ENCODE measurements at places on chromosomes 4 and X. TPM values are rescaled to one million over a fixed set of nuclear protein-coding genes. Genes with fewer than 3 reads are reported as not detected.

The KLKB1 gene
- total RNA-seq, result 1.1 TPM

The SYNPO2 gene
- total RNA-seq, result 144 TPM

The TMEM47 gene
- total RNA-seq, result 75.0 TPM

The SLIT2 gene
- 22.9 TPM for total RNA-seq

The HPF1 gene
- total RNA-seq, result 31.8 TPM

The RPA4 gene
- total RNA-seq, result not detected

The MAB21L2 gene
- total RNA-seq, result not detected

The ADH1A gene
- not detected for total RNA-seq

The ADH1B gene
- 703 TPM for total RNA-seq

- DNase-seq, result no peak
- no peak overlapping the region for H3K27ac ChIP-seq
- H3K4me1 ChIP-seq, result no peaks in the 10 kb centered on the region
- no peak overlapping the region for H3K4me3 ChIP-seq
- no peaks in the 10 kb centered on the region for H3K27me3 ChIP-seq
Measured at GRCh38 chr4:47915378-47915777, 995 bp upstream of the NFXL1 start.

- H3K27me3 ChIP-seq, result no peaks in the 10 kb centered on the region
- H3K4me3 ChIP-seq, result no peak overlapping the region
- DNase-seq, result no peak
Measured at GRCh38 chrX:13955095-13955647, 74.5 kb downstream of the GEMIN8 start.

DNA sequence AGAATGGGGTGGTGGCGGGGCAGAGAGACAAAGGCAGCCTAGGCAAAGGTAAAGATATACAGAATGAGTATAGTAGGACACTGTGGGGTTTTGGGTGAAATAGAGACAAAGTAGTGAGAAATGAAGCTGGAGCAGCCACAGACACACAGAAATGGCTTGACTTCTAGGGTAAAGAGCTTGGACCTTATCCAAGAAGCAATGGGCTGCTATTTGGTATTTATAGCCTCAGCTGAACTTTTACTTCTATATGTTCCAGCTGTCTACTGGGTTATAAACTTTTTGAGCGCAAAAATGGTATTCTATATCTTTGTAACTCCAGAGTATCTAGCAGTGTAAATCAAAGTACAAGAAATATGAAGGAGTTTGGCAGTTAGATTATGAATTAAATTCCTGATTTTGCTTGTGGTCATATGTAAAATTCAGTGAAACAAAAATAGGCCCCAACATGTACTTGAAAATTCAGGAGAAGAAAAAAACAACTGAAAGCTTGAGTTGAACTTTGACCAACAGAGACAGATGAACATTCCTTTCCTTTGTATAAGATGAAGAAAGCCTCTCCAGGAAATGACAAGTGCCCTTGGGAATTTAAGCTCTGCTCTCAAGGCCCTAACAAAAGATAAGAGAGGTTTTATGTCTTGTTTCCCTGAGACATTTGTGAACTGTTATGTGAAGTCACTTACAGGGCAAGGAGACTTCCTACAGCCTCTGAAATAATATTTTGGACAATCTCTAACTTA is 354.1 kb downstream of the CHIC1 start:
- no peak for DNase-seq
- no peaks in the 10 kb centered on the region for H3K4me1 ChIP-seq
- H3K4me3 ChIP-seq, result no peak overlapping the region
- H3K36me3 ChIP-seq, result no peaks in the 10 kb centered on the region
- H3K27ac ChIP-seq, result no peak overlapping the region

GRCh38 chr4:166012129-166013030 is 139.3 kb downstream of the TLL1 start:
- no peaks in the 10 kb centered on the region for H3K4me1 ChIP-seq
- H3K4me3 ChIP-seq, result no peak overlapping the region
- no peaks in the 10 kb centered on the region for H3K36me3 ChIP-seq
- no peak for DNase-seq

- H3K4me3 ChIP-seq, result no peak overlapping the region
- peak overlapping the region; percentile 82 for H3K27ac ChIP-seq
- H3K27me3 ChIP-seq, result no peaks in the 10 kb centered on the region
- DNase-seq, result no peak
Measured at GRCh38 chr4:140309124-140309870, 64.1 kb upstream of the SCOC start.

DNA sequence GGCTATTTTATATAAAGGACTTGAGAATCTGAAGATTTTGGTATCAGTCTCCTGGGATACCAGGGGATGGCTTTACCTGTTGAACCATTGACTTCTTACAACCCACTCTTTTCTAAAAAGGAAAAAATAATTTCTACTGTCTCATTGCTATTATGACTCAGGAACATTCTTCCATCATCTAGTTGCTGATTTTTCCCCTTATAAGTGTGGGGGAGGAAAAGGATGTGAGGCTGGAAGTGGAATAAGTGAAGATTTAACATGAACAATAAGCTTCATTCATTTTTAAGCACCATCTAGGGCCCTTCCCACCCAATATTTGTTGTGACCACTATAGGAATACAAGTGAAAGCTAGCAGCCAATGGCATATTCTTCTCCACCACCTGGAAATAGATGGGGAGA is 10.6 kb upstream of the MND1 start:
- no peaks in the 10 kb centered on the region for H3K36me3 ChIP-seq
- no peaks in the 10 kb centered on the region for H3K4me1 ChIP-seq
- no peak for DNase-seq

DNA sequence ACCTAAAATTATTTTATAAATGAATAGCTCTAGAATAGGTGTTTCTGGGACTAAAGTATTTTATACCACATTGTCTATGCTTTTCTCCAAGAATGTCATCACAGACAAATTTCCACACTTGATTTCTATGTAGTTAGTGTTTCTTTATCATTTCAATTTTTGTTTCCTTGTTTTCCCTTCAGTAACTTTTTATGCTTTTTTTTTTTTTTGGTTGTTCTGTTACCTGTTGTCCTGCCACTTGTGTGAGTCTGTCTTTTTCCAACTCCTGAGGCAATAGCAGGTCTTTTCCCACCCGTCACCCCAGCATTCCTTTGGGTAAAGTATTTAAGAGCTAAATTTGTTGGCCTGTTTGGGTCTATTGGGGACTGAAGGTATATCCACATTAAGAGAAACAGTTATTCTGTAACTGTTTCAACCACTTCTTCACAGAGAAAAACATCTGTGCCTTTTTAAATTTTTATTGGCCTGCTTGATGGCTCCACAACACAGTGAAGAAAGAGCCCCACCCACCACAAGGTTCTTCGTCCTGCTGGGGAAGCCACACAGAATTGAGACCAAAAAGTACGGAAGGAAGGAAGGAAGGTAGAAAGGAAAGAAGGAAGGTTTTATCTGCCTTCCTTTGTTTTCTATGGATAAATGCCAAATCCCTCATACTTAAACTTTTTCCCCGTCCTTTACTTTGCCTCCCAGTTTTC is 17.7 kb upstream of the GPC3 start:
- H3K27ac ChIP-seq, result peak overlapping the region; percentile 40
- no peak overlapping the region for H3K4me3 ChIP-seq
- H3K27me3 ChIP-seq, result no peaks in the 10 kb centered on the region
- no peak for DNase-seq
- H3K4me1 ChIP-seq, result no peaks in the 10 kb centered on the region

DNA sequence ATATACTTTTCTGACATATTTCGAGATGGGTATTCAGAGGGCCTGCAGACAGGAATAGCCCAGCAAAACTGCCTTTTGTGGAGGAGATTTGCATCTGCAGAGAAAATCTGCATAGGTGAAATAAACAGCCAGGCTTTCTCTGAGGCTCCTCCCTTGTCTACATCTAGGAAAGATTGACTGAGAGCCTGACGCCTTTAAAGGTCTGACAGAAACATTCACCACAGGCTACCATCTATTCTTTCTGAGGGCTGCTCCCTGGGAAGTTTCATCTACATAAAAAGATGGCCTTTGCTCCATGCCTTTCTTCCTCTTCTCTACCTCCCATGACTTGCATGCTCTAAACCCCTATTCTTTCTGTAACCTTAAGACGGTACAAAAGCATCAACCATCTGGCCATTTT is 55.0 kb upstream of the AP1S2 start:
- H3K27me3 ChIP-seq, result no peaks in the 10 kb centered on the region
- H3K27ac ChIP-seq, result no peak overlapping the region
- no peaks in the 10 kb centered on the region for H3K4me1 ChIP-seq
- no peak overlapping the region for H3K4me3 ChIP-seq
- DNase-seq, result no peak

GRCh38 chr4:159216834-159217233 is 114.0 kb downstream of the RAPGEF2 start:
- no peaks in the 10 kb centered on the region for H3K36me3 ChIP-seq
- no peaks in the 10 kb centered on the region for H3K4me1 ChIP-seq
- no peak overlapping the region for H3K27ac ChIP-seq
- H3K27me3 ChIP-seq, result no peaks in the 10 kb centered on the region
- H3K4me3 ChIP-seq, result no peak overlapping the region
- no peak for DNase-seq

DNA sequence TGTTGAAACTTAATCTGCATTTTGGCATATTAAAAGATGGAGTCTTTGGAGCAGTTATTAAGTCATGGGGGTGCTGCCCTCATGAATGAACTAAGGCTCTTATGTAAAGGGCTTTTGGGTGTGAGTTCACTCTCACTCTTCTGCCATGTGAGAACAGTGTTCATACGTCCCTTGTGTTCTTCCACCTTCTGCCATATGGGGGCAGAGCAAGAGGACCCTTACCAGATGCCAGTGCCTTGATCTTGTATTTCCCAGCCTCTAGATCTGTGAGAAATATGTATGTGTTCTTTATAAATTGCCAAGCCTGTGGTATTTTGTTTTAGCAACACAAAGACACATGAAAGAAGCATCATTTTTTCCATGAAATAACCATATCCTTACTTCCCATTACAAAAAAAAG is 213.9 kb downstream of the SPOCK3 start:
- H3K4me1 ChIP-seq, result no peaks in the 10 kb centered on the region
- no peaks in the 10 kb centered on the region for H3K36me3 ChIP-seq
- H3K27ac ChIP-seq, result no peak overlapping the region
- H3K27me3 ChIP-seq, result no peaks in the 10 kb centered on the region

DNA sequence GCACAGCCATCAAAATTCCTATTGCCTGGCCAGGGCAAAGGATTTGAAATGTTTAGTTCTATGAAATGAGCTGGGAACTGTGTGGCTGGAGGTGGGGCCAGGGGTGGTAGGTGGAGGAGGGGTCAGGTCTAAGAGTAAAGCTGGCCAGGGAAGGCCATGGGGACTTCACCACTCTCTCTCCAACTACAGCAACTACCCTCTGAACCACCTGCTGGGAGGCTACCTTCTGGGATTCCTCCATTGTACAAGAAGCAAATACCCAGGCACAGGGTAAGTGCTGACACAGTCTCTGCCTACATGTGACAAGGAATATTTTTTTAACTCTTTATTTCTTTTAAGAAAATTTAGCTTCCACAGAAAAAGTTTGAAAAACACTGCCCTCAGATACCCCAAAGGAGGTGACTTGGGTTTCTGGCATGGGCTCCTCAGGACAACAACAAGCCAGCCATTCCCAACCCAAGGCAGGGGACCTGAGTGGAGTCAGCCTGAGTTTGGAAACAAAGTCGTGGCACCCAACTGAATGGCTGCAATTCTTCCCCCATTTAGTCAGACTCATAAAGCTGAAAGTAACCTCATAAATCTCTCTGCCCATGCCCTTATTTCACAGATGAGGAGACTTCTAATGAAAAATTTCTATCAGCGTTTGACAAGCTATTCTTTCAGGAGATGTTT is 593.8 kb upstream of the DIPK2B start:
- H3K27me3 ChIP-seq, result no peaks in the 10 kb centered on the region
- H3K36me3 ChIP-seq, result no peaks in the 10 kb centered on the region
- H3K4me1 ChIP-seq, result no peaks in the 10 kb centered on the region
- H3K4me3 ChIP-seq, result no peak overlapping the region
- H3K27ac ChIP-seq, result no peak overlapping the region

DNA sequence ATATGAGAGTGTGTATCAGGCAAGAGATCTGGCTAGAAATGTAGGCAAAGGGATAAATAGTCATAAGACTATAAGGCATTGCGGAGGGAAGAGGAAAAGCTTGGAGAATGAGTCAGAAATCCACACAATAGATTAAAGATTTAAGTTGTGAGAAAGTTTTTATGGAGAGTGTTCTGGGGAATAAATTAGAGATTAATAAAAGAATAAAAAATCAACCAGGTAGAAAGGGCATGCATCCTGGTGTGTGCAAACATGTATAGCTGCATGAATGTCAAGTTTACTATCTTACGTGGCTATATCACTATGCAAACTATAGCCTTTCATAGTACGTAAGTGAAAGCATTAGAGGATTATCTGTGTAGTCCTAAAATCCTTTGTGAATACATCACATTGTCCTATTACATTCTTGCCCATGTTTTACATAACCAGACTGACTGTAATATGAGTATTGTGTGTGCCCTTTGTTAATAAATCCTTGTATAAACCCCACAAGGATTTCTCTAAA is 36.9 kb downstream of the SNCA start:
- no peak overlapping the region for H3K4me3 ChIP-seq
- H3K36me3 ChIP-seq, result no peaks in the 10 kb centered on the region
- no peak overlapping the region for H3K27ac ChIP-seq
- H3K4me1 ChIP-seq, result no peaks in the 10 kb centered on the region
- no peaks in the 10 kb centered on the region for H3K27me3 ChIP-seq

GRCh38 chrX:104430742-104431119 is 135.3 kb upstream of the IL1RAPL2 start:
- H3K27me3 ChIP-seq, result no peaks in the 10 kb centered on the region
- no peak overlapping the region for H3K27ac ChIP-seq
- H3K4me3 ChIP-seq, result no peak overlapping the region
- DNase-seq, result no peak
- H3K36me3 ChIP-seq, result no peaks in the 10 kb centered on the region

DNA sequence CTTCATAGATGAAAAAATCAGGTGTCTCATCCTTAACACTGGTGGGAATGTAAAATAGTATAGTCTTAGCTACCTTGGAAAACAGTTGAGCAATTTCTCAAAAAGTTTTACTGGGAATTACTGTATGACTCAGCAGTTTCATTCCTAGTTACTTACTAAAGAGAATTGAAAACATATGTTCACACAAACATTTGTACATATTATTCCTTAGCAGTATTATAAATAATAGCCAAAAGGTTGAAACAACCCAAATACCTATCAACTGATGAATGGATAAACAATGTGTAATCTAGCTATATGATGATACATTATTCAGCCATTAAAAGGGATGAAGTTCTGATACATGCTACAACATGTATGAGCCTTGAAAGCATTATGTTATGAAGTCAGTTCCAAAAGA is 41.7 kb downstream of the RBM46 start:
- no peaks in the 10 kb centered on the region for H3K4me1 ChIP-seq
- no peak overlapping the region for H3K27ac ChIP-seq
- DNase-seq, result no peak
- no peaks in the 10 kb centered on the region for H3K27me3 ChIP-seq
- no peak overlapping the region for H3K4me3 ChIP-seq
- H3K36me3 ChIP-seq, result no peaks in the 10 kb centered on the region

DNA sequence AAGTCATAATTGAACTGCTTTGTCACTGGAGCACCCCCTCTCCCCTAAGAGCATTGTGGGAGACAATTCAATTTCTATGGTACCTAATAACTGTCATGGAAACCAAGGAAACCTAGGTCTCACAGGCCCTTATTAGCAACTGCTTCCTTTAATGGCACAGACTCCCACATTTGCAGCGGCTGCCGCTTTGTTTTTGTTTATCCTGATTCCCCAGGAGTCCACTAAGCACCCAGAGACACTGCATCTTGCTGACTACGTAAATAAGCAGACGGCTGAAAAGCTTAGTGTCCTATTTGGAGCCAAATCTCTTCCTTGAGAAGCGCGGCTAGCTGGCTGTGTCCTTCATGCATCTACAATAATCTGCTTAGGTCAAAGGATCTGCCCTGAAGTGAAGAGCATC is 494.4 kb downstream of the TMA16 start:
- H3K36me3 ChIP-seq, result no peaks in the 10 kb centered on the region
- no peaks in the 10 kb centered on the region for H3K27me3 ChIP-seq
- H3K4me1 ChIP-seq, result no peaks in the 10 kb centered on the region
- no peak for DNase-seq
- H3K4me3 ChIP-seq, result no peak overlapping the region
- H3K27ac ChIP-seq, result no peak overlapping the region
